ENCODE measurements at places on chromosomes 11 and 22.

- no peak for DNase-seq
Observed at GRCh38 chr11:27201454-27202302, 161.1 kb downstream of the BBOX1 start.

GRCh38 chr22:35154937-35155387 lies 89.0 kb downstream of the ISX start:
- peak; percentile 11 for DNase-seq

DNA sequence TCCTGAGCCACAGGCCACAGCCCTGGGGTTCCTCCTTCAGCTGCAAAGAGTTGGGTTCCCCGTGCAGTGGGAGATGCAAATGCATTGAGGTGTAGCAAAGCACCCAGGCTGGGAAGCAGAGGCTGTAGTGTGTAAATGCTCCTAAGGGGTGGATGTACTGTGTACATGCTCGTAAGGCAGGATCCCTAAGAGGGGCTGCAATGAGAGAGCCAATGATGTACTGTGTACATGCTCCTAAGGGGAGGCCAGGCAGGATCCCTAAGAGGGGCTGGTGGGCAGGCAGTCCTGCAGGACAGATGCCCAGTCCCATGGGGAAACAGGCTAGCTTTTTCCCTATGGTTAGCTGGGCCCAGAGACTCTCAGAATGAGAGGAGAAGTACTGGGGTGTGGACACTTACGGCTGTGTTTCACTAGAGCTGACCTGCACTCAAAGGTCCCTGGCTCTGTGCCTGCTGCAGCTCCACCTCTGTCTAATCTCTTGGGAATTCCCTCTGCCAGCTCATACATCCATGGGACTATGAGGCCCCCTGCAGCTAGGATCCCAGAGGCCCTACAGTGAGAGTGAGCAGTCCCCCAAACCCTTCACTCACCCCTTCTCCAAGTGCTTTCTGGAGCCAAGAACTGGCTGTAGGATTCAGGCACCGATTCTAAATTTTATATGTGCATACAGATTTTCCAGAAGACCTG lies 261.9 kb upstream of the LUZP2 start:
- DNase-seq: no peak

GRCh38 chr11:110199184-110199981 lies 97.0 kb downstream of the RDX start:
- DNase-seq: no peak

GRCh38 chr11:15888556-15889345 lies 467.6 kb downstream of the SOX6 start:
- no peak for DNase-seq

DNA sequence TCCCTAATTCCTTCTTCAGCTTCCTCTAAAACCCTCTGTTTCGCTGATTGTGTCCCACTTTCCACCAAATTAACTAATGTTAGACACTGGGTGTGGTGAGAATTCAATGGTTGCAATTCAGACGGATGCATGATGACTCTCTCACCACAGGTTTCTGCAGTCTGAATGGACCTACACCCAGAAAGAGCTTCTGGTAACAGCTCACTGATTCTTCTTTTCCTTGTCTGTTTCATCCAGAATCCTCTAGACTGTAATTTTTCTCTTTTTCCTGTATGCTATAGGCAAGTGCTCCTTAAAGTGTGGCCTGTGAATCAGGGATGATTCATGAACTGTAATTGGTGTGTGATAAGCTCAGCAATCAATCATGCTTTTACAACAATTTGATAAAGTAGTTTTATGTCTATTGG lies 18.1 kb downstream of the MMP10 start:
- no peak for DNase-seq

GRCh38 chr11:17077240-17077519 lies 287 bp downstream of the RPS13 start:
- no peak for DNase-seq

DNA sequence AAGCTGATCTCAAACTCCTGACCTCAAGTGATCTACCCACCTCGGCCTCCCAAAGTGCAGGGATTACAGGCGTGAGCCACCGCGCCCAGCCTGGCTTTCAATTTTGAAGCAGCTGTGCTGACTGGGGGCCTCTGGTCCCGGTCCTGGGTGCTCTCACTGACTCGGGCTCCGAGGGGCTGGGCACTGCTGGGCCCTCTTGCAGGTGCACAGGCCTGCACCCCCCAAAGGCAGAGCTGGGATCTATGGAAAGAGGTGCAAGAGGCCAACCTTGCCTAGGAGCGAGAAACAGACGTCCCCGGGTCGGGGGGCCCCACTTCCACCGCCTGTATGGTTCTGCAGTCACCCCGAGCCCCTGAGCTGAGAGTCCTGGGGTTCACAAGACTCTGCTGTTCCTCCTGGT lies 33.2 kb downstream of the KIAA0930 start:
- DNase-seq: no peak

- DNase-seq: no peak
Observed at GRCh38 chr11:126048197-126048596, 14.5 kb downstream of the CDON start.

- no peak for DNase-seq
Observed at GRCh38 chr11:61980783-61981541, 13.5 kb upstream of the FTH1 start.

DNA sequence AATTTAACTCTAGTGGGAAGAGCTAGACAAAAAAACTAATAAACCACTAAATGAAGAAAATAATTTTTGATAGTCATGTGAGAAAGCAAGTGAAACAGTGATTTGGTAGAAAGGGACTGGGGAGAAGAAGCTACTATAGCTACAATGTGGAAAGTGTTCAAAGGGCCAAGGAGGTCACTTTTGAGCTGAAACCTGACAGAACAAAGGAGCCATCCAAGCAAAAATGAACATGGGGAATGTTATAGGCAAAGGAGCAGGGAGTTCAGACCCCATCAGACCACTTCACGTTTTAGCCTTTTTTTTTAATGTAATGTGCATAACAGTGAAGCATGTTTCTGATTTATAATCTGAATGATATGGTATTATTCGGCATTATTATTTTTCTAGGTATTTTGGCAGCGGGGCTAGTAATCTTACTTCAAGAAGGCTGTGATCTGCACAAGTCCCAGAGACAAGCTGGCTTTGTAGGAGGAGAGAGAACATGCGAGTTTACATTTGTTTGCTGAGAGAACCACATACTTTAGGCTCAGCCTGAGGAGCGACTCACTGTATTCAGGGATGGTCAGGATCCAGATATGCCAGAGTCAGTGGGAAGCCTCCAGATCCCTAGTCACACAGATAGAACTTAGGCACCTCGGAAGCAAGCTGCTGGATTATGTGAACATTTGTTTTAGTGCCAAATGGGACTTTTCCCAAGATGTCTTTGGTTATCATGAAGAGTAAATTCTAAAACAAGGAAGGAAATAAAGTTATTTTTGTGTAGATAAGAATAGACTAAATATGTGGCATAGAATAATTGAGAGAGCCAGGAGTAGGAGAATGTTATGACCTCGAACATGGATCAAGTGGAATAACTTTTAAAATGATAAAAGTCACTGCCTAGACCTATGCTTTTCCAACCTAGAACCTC lies 118.6 kb downstream of the TRIM44 start:
- no peak for DNase-seq

DNA sequence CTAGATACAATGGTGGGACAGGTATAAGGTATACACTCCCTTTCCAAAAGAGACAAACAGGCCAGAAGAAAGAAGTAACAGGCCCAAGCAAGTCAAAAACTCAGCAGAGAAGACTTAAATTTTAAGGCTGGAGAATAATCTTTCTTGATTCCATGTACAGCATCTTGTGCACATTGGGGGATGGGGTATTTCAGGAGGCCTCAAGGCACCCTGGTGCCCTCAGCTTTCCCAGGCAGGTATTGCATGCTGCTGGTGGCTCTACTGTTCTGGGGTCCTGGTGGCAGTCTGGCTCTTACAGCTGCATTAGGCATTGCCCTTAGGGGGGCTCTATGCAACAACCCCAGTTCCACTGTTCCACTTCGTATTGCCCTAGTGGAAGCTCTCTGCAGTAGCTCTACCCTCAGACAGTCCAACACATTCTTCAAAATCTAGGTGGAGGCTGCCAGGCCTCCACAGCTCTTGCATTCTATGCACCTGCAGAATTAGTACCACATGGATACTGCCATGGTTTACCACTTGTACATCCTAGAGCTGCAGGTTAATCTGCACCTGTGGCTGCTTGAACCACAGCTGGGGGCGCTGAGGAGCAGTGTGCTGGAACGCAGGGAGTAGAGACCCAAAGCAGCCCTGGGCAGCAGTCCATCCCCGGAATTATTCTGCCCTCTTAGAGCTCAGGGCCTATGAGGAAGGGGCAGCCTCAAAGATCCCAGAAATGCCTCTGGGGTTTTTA lies 4.2 kb upstream of the CTSC start:
- no peak for DNase-seq

- DNase-seq: no peak
Observed at GRCh38 chr11:124667601-124668000, 5.9 kb downstream of the SIAE start.

DNA sequence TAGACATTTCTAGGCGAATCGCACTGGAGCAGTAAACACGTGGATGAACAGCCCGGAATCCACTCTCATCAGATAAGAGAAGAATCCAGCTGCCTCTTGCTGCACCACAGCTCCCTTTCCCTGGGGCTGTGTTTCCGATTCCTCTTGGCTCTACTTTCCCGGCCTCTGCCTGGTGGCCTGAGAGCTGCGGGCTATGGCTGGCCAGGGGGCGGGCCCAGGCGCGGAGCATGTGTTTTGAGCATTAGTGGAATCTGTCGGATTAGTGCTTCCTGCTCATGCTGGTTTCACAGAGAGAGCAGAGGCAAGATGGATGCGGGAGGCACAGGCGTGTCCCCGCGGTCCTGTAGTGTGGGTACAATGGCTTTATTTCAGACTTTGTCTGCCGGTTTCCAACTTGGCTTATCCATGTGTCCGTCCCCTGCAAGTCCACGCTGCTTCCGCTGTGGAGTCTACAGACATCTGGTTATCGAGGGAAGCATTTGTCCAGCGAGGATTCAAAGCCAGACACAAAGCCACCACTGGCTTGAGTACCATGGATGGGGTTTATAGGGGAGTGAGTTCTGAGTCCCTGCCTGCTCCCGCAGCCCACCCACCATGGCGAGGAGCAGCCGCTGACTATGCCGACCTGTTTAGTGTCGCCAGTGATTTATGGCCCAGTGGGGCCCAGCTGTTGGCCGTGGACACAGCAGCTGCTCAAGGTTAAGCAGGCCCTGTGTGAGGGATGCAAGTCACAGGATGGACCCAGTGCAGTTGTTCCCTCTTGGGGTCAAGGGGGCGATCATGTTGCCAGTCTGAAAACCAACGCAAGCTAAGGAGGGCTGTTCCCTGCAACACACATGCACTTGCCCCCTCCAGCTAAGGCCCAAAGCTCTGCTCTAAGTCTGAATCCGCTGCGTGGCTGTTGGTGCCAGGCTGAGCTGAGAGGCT lies 43.3 kb upstream of the EP300 start:
- peak; percentile 51 for DNase-seq

- no peak for DNase-seq
Observed at GRCh38 chr22:20577045-20577444, 69.6 kb downstream of the MED15 start.

GRCh38 chr11:68040101-68040956 lies 1.5 kb downstream of the TCIRG1 start:
- no peak for DNase-seq

DNA sequence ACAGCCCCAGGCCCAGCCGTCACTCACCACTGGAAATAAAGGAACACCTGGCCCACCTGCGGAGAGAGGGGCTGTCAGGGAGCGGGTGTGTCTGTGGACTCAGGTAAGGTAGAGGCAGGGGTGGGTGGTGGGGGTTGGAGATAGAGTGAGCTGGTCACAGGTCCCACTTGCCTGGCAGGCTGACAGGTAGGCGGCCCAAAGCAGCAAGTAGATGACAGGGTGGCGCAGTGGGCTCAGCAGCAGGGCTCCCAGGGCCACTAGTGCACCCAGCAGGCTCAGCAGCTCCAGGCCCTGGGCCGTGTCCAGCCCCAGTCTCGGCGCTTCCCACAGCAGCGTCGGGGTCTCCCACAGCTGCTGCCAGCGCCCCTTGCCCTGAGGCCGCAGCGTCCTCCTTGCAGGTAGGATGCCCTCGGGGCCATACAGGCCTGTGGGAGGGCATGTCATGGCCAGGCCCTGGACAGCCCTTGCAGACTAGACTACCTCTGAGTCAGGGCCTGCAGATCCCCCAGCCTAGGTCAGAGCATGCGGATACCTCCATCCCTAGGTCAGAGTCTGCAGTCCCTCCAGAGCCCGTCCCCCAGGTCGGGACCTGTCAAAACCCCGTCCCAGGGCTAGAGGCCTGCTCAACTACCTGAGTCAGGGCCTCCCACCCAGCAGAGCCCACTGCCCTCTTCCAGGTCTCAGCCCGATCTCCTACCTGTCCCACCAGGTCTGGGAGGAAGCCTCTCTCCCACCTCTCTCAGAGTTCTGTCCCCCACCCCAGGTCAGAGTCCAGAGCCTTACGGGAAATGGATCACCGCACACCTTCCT lies 686 bp downstream of the LMF2 start:
- no peak for DNase-seq

GRCh38 chr22:39209756-39210155 lies 35.0 kb downstream of the PDGFB start:
- no peak for DNase-seq

- no peak for DNase-seq
Observed at GRCh38 chr22:48576333-48577013, 1251.2 kb downstream of the BRD1 start.

- no peak for DNase-seq
Observed at GRCh38 chr11:22454461-22455090, 116.4 kb downstream of the SLC17A6 start.

- no peak for DNase-seq
Observed at GRCh38 chr11:119306373-119306890, 10.5 kb downstream of the MCAM start.

DNA sequence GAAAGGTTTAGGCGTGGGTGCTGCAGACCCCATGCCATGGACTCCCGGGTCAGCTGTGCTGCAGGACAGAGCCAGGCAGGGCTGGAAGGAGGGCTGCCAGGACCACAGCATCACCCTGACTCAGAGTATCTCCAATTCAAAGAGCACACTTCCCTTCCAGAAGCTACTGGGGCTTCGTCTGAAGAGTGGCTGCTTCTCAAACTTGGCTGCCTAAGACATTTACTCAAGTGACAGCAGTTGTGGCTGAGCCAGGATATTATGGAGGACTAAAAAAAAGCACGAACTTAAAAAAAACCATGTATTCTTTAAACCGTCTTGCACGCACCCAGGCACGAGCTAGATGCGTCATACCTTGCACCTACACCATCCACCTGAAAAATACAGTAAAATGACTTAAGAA lies 13.0 kb upstream of the BID start:
- no peak for DNase-seq

DNA sequence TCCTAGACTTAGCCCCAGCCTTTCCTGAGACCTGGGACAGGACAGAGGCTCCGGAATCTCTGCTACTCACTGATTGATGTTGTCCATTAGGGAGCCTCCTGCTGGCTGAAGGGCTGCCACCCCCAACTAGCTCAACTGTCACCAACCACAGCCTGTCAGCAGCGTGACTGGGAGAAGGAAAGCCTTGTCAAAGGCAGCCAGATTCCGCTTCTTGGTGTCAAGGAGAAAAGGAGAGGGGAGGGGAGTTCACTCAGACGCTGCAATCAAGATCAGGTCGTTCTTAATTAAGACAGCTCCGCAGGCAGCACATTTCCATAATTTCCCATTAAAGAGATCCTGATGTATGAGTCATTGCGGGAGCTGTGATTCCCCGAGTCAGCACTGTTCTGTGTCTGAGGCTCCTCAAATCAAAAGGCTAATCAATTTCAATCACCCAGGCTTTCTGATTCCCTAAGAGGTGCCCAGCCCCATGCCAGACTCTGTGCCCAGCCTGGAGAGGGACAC lies 152.8 kb upstream of the ZBED5 start:
- DNase-seq: no peak

GRCh38 chr22:49785046-49785521 lies 42.6 kb downstream of the BRD1 start:
- no peak for DNase-seq
